KG1 (cell line): ENCODE measurements at places on chromosomes 1 and 21.

DNA sequence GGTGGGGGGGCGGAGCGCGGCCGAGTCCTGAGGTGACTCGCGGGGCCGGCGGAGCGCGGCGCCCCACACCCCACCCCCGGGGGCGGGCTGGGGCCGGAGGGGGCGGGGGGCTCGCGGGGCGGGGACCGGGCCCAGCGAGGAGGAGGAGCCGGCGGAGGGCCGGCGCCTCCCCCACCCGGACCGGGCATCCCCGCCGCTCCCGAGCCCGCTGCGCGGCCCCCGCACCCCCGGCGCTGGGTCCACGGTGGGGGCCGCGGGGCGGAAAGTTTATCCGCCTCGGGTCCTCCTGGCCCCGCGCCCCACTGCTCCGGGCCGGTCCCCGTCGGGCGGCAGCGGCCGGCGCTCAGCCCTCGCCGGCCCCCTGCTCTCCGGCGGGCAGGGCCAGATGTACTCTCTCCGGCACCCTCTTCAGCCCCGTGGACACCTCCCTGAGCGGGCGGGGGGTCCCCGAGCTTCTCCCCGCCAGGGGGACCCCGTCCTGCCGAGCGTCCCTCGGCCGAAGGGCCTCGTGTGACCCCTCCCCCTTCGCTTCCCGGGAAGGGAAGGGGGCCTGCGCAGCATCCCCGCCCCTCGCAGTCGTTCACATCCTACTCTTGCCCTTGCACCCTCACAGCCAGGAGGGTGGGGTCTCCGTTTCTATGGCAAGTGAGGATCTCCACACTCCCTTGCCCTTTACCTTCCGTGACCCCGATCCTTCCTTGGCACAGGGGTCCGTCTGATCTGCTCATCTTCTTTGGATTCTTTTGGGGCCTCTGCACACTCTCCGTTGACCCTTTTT, 663 bp downstream of the CAMTA1 start:
- no peak for DNase-seq

- no peak for DNase-seq
Observed at GRCh38 chr21:24096651-24097050, 1510.6 kb downstream of the MRPL39 start.

DNA sequence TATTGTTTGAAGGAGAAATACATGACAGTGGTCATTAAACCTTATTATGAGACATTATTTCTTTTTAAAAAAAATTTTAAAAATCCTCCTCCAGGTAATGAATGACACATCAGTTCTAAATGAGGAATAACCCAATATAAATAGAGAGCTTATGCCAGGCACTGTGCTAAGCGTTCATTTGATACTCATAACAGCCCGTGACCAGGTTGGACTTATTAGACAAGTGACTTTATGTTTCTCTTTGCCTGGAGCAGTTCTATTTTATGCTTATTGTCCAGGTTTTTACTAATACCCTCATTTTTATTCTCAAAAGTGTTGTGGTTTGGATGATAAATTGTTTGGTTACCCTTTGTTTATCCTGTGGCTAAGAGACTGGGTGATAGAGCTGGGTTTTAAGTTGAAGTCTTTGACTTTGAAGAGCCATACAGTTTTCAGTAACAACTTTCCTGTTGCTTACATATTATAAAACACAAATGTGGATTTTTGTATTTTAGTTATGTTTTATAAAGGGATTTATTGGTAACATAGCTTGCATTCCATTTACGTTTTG, 84.2 kb downstream of the RABGAP1L start:
- DNase-seq, result no peak

- DNase-seq, result no peak
Observed at GRCh38 chr1:23548704-23549143, 10.6 kb downstream of the ID3 start.

DNA sequence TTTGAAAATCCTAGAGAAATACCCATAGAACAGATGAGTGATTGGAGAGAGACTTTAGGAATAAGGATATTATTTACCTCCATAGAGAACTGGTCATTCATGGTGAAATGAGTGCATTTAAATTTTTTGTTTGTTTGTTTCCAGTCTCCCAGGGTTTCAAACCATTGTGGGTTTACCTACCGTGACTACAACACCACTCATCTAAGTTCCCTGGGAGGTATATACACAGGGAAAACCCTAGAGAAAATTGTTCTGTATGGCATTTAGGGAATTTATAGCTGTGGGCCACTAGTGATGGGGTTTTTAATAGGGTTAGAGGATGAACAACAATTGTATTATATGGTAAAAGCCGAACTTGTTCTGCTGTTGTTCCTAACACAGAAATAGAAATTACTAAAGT, 109.2 kb downstream of the USP25 start:
- DNase-seq, result no peak

DNA sequence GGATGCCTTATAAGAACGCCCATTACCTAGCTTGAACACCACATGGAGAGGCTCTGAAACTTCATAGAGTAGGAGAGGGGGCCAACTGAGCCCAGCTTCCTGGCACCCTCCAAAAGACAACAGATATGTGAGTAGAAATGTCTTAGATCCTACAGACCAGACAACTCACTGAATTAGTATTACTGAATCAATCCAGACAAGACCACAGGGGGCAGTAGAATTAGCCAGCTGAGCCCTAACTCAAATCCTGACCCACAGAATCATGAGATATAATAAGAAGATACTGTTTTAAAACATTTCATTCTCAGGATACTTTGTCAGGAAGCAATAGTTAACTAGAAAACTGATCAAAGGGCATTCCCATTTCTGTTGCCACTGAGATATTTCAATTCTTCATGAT, 45.8 kb upstream of the C1orf21 start:
- no peak for DNase-seq

DNA sequence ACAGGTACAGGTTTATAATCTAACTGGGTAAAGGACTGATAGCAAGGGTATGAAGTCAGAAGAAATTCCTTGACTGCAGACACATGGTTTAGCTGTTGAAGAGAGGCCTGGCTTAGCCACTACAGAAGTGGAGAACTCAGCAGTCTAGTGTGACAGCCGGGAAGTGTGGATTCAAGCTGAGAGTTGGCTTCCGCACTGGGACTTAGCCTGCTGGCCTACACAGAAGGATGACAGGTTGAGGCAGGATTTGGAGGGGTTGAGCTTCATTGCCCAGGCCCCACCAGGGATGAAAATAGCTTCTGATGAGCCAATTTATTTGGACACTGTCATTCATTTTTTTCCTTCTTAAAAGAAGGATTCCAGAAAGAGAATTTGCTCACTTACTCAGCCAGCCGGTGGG, 284.4 kb downstream of the PCP4 start:
- DNase-seq, result no peak

DNA sequence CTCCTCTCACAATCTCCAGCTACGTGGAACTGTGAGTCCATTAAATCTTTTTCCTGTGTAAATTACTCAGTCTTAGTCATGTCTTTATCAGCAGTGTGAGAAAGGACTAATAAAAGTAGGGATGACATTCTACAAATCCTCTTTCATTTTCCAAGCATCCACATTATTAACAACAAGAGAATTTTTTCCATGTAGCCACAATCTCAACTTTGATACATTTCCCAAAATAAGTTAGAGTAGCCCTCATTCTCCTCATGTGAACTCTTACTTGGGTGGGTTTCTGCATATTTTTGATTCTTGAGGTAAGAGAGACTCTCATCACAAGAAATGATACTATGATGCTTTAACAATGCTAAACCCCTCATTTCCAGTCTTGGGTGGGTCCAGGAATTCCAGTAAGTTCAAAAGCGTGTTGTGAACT, 52.8 kb downstream of the TNFSF18 start:
- no peak for DNase-seq

DNA sequence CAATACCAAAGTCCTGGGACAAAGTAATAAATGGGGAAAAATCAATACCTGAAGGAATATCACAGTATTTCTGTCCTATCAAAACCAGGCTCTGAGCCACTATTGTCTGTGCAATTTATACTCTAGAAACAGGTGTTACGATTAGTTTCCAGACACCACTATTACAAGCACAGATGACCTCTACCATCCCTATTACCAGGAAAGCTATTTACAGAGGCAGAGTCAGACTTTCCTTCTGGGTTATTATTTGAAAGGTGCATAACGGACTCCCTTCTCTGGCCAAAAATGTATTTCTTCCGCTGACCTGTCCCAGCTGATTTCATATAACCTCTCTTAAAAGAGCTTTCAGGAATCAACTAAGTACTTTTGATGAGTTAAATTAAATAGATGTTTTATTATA, 154.6 kb upstream of the LRRC7 start:
- no peak for DNase-seq

DNA sequence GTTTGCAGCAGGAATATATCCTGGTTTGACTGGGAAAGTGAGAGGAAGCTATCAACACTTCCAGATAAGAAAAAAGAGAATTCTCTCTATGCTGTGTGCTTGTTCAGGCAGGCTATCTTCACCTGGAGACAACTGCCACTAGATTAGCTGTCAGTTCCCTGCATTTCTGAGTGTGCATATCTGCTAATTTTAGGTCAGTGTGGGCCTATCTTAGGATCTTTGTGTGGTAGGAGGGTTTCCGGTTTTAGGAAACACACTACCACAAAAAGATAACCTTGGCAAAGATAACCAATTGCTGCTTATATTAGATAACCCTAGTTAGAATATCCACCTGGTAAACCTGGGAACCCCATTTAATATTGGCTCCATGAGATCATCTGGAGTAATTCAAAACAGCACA, 22.5 kb upstream of the GBP5 start:
- no peak for DNase-seq
